ENCODE measurements at places on chromosomes 2 and 18.

DNA sequence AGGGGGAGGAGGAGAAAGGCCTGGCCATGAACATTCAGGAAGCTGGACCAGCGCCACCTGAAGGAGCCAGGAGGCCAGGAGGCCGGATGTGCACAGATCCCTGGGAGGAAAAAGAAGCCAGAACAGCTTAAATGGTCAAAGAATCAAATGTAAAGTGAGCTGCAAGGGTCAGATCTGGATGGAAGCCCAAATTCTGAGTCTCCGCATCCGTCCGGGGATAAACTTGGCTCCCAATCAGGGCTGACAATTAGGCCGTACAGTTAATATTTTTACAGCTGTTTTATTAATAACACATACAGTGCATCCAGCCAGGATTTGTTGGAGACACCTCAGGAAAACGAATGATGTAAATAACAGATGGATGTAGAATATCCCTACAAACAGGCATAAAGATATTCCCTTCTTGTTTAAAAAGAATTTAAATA is 495.1 kb upstream of the TCF4 start:
- no peak for DNase-seq

GRCh38 chr18:27314996-27315395 is 129.9 kb upstream of the CHST9 start:
- no peak for DNase-seq

DNA sequence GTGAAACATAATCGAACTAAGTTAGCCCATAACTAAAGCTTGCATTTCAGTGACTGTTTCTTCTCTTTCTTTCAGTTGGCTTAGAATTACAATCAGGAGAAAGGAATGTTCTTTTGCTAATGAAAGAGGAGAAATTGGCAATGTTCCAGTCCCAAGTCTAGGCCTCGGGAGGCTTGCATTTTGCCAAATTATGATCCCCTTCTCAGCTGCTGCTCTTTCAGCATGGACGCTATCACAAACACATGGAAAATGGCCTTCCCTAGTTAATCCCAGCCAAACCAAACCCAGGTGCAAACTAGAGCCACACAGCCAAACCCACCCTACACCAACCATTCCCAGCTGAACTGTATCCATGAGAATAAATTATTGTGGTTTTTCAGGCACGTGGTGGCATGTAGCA is 605.2 kb upstream of the LRRTM4 start:
- DNase-seq = no peak

- no peak for DNase-seq
These were observed 278.3 kb downstream of the NAPG start for GRCh38 chr18:10804126-10804525.

GRCh38 chr2:74417763-74418162 is 3.7 kb downstream of the C2orf81 start:
- DNase-seq = no peak

DNA sequence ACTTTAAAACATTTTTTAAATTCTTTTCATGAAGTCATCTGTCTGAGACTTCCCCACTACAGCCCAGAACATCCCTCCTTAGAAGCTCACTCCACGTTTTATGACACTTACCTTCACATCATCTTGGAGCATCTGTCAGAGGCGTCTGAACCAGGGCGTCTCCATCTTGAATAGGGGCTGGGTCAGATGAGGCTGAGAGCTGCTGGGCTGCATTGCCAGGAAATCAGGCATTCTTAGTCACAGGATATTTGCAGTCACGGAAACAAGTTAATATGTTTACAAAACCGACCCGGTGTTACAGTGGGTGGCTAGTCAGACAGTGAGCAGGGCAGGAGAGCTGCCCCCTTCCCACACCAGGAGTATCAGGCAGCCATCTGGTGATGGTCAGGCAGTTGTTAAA is 456.5 kb downstream of the FBXO15 start:
- no peak for DNase-seq

- DNase-seq = no peak
These were observed 417.7 kb upstream of the SALL3 start for GRCh38 chr18:78561757-78562510.

- no peak for DNase-seq
These were observed 888.4 kb downstream of the TSN start for GRCh38 chr2:122643725-122644329.

GRCh38 chr2:30769481-30769780 is 37.8 kb downstream of the CAPN13 start:
- DNase-seq = no peak

GRCh38 chr2:170812710-170813600 is 3.7 kb upstream of the GAD1 start:
- no peak for DNase-seq

GRCh38 chr2:43943809-43944452 is 51.9 kb downstream of the LRPPRC start:
- DNase-seq = no peak

- DNase-seq = no peak
These were observed at the start of gene ASIC4 for GRCh38 chr2:219514196-219514761. Gene ASIC4 (plus strand): TSS chr2:219514482. CDS start chr2:219514725, 243 bp downstream.

- no peak for DNase-seq
These were observed 30.7 kb upstream of the TXNDC2 start for GRCh38 chr18:9854801-9855676.

GRCh38 chr18:36307513-36307912 is 10.0 kb downstream of the FHOD3 start:
- DNase-seq = no peak

- DNase-seq = no peak
These were observed 53.5 kb upstream of the KCNE4 start for GRCh38 chr2:222998459-222998858.

All from activated naive CD4-positive, alpha-beta T cell treated with anti-CD3 and anti-CD28 coated beads, Interleukin-2, amount 50 U/mL, for 16 hours (primary cell).